ENCODE measurements at places on chromosomes 12 and 14. TPM values are rescaled to one million over a fixed set of nuclear protein-coding genes. Genes with fewer than 3 reads are reported as not detected.

DNA sequence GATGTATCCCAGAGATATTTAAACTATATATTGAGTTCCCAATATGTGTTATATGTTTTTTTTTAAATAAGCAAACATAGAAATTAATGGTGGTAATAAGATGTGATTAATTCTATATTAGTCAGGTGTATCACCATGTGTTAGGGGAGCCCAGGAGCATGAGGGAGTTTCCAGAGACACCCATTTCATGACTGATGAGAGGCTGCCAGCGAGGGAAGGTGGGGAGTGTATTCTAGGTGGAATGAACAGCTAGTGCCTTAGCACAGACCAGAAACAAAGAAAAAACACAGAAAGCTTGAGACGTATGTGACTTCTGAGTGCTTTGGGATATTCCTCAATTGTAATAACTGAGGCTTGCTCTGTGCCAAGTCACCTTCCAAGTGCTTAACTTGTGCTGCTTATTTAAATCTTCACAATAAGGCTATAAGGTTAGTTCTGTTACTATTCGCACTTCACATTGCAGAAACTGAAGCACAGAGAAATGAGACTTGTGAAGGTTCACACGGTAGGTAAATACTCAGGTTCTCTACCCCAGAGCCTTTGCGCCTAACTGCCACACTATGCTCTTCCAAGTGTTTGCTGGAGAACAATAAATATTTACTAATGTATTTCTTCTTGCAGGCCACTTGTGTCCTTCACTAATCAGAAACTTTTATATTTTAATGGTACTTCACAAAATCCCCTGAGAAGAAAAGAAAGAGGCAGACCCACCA is 17.9 kb upstream of the MGP start:
- no peak for DNase-seq

GRCh38 chr14:66005900-66006434 is 480.2 kb upstream of the CCDC196 start:
- no peak for DNase-seq

- no peak for DNase-seq
Observed at GRCh38 chr12:119659289-119659897, 8.5 kb upstream of the PRKAB1 start.

GRCh38 chr12:51694146-51694545 is 103.1 kb downstream of the SCN8A start:
- no peak for DNase-seq

DNA sequence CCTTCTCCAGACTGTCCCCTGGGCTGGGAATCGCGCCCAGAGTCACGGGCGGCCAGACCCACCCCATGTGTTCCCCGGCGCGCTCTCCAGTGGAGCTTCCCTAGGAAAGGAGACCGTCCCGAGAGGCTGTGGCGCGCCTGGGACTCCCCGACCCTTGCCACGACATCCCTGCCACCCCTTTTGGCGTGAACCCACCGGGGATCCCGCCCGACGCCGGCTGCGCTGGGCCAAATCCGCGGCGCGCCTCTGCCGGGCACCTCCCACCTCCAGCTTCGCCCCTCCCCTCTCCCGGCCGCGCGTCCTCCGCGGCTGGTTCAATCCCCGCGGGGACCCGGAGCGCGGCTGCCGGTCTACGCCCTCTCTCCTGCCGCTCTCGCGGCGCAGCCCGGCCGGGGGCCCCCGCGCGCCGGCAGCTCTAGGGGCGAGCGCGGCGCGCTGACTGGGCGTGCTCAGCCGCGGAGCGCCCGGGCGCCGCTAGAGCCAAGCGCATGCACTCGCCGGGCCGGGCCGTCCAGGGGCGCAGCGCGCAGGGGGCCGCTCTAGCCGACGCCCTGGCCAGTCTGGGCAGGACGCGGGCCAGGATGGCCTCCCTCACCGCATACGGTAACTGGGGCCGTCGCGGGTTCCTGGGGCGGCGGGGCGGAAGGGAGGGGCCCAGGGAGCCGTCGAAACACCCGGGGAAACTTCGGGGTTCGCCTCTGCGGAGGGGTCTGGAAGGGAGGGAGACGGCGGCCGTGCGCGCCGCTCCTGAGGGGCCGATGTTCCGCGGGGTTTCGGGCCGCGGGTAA is 77.4 kb upstream of the ANO4 start:
- no peak for DNase-seq

DNA sequence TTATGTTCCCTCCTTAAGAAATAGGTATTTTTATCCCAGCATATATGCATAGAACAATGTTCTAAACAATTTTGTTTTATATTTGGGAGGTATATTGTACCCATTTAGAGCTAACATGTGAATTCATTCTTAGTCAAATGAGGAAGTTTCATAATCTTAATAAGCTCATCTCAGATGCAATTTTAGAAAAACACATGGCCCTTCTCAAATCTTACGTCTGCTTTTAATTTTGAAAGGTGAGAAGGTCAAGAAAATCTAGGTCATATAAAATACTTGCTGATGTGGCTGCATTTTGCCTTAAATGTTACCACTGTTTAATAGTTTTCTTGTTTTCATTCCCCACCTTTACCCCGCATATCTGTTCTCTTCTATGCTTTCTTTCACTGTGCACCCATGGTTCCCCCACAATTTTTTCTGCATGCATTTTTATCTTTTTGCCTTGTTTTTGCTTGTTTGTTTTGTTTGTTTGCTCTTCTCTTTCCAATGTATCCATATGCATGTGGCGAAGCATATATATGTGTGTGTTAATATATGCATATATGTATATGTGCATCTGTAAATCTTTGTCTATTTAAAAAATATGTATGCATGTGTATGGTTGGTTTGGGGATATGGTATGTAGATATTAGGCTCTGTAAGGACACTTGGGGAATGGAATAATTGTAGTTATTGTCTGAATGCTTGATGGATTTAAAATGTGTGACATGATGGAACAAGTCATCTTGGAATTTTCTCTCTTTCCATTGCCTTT is 317.1 kb downstream of the BCAT1 start:
- DNase-seq, result no peak

GRCh38 chr12:128621304-128621703 is 202.5 kb downstream of the SLC15A4 start:
- DNase-seq, result no peak

- DNase-seq, result no peak
Observed at GRCh38 chr14:81385886-81386285, 14.2 kb downstream of the STON2 start.

DNA sequence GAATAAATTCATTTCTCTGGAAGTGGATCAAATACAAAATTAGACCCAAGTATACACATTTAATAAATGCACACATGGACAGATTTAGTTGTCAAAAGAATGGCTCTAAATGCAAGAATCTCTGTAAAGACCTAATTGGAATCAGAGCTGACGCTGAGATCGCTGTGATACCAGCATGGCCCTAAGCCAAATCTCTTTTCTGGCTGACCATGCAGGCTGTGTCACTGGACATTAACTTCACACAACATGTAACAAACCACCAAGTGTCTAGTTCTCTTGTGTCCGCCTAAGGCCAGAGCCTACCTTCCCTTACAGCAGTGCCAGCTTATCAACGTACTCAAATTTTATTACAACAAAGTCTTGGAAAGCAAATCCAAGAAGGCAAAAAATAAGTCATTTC is 127.5 kb downstream of the MED13L start:
- DNase-seq, result no peak

DNA sequence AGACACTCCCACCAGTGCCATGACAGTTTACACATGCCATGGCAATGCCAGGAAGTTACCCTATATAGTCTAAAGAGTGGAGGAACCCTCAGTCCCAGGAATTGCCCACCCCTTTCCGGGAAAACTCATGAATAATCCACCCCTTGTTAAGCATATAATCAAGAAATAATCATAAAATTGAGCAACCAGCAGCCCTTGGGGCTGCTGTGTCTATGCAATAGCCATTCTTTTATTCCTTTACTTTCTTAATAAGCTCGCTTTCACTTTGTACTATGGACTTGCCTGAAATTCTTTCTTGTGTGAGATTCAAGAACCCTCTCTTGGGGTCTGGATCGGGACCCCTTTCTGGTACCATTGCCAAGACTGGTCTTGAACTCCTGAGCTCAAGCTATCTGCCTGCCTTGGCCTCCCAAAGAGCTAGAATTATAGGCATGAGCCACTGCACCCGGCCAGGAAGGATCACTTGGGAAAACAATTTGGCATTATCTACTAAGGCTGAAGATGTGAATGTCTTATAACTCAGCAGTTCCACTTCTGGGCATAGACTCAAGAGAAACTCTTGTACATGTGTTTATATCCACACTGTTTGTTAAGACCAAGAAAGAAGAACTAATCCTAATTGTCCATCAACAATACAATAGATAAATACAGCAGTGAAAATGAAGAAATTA is 35.9 kb upstream of the CEP83 start:
- DNase-seq, result no peak

- DNase-seq, result no peak
Observed at GRCh38 chr12:101074940-101075680, 134.9 kb downstream of the SLC5A8 start.

GRCh38 chr14:70021548-70022220 is 142.5 kb downstream of the SMOC1 start:
- no peak for DNase-seq

- no peak for DNase-seq
Observed at GRCh38 chr12:121248622-121249021, 38.7 kb downstream of the P2RX4 start.

DNA sequence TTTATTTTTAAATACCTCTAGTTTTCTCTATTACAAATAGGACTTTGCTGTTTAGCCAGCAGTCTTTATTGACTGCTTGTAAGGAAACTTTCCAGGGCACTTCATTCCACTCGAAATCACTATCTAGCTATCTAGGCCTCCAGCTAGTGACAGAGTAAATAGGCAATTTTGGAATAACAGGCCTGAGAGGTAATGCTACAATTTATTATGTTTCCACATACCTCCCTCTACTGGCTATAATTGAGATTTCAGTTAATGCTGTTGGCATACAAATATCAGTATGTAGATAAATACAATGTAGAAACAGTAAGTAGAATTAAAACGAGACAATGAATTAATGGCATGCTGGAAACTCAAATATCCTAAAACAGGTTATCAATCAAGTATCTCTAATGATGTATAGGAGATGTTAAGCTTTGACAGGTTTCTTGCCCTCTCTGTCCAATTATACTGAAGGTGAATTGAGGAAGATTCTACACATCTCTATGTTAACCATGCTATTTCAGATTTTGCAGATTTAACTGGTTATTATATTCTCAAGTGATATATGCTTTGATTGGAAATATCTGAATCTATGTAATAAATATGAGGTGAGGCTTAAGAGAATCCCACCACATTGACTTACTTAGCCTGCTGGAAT is 7.2 kb downstream of the DTD2 start:
- no peak for DNase-seq

DNA sequence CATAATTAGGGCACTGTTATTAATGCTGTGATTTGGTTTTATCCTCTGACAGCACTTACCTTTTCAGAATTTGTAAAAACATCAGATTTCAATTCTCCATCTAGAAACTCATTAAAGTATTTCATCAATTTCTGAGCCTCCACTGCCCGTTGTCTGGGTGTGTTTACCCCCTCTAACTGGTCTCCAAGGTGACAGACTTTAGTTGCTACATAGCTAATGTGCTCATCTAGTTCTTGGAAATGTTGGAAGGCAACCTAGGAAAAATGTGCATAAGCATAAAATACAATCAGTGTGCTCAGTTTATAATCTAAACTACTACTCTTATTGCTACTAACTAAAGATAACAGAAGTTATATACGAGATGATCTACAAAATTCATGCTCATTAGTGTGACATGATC is 24.6 kb downstream of the EXOC5 start:
- no peak for DNase-seq

GRCh38 chr12:65728848-65729793 is 95.2 kb upstream of the HMGA2 start:
- DNase-seq, result no peak

DNA sequence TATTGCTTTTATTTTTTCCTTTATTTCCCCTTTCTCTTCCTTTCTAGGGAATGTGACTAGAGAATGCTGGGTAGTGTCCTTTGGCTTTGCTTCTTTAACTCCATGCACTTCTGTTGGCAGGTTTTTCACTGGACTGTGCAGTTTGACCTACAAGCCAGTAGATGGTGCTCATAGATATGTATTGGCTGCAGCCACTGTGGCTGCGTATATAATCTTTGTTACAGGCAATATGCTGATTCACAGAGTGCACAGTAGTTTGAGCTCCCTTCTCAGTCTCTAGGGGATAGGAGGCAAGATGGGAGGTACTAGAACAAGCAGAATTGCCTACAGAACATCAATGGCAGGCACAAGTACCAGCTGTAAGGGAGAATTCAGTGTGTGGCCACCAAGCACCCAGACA is 503.5 kb downstream of the LRFN5 start:
- no peak for DNase-seq

GRCh38 chr14:104935026-104935650 is 10.5 kb downstream of the PLD4 start:
- no peak for DNase-seq

GRCh38 chr12:109759595-109759994 is 46.0 kb downstream of the FAM222A start:
- DNase-seq, result no peak

- DNase-seq, result no peak
Observed at GRCh38 chr14:96014176-96014575, 25.0 kb upstream of the C14orf132 start.

DNA sequence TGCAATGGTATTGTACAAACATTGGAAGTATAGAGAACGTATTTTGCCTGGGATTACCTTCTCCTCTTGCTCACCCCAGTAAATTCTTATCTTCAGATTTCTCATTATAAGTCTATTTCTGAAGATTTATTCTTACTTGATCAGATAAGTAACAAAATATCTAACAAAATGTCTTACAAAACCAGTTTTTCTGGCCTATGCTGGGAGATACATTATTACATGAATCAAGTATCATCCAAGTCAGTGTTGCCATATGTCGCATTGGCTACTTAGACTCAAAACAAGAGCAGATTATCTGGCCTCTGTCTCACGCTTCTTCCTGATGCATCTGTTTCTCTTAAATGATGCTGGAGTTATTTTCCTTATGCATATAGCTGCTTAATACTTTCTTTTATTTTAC is 408.5 kb downstream of the CCER1 start:
- DNase-seq, result no peak

DNA sequence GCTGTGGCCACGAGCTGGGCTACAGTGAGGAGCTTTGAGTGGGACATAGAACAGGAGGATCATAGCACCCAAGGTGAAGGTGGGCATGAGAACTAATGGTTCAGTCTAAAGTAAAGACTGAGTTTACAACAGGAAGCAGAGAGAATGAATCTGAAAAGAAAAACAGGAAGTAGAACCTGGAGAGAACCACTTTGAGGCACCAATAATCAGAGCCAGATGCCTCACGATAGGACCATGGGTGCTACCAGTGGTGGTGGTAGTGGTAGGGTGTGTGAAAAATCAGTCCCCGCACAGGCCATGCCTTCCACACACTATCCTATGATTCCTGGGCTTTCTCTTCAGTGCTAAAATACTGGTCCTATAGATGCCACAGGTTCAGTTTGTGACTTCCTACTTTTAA is 293.6 kb downstream of the AKAP6 start:
- no peak for DNase-seq

The GUCY2C gene
- total RNA-seq, result not detected

The DLGAP5 gene
- total RNA-seq, result 69.2 TPM

The OAS2 gene
- total RNA-seq, result 122 TPM

The PDE3A gene
- not detected for total RNA-seq

The ASIC1 gene
- 10.8 TPM for total RNA-seq

The BBOF1 gene
- total RNA-seq, result 1.9 TPM

The HSPB8 gene
- total RNA-seq, result not detected

The CACNA1C gene
- 0.14 TPM for total RNA-seq

The TAPBPL gene
- 23.7 TPM for total RNA-seq

The RNF41 gene
- 31.2 TPM for total RNA-seq

The RDH12 gene
- total RNA-seq, result not detected

The ACOT4 gene
- 2.4 TPM for total RNA-seq

The PTPRR gene
- total RNA-seq, result not detected

The TAS2R9 gene
- not detected for total RNA-seq

The KLRC1 gene
- 0.60 TPM for total RNA-seq
